ENCODE measurements at places on chromosomes 11 and 22. TPM values are rescaled to one million over a fixed set of nuclear protein-coding genes. Genes with fewer than 3 reads are reported as not detected.

Gene LARGE2
- 12.4 TPM for total RNA-seq

Gene PGA5
- 2.9 TPM for total RNA-seq

Gene PIK3IP1
- total RNA-seq: 21.0 TPM

Gene TRIM49B
- total RNA-seq: not detected

Gene GLB1L3
- not detected for total RNA-seq

Gene NPAS4
- 0.77 TPM for total RNA-seq

Gene EFCAB6
- 5.3 TPM for total RNA-seq

DNA sequence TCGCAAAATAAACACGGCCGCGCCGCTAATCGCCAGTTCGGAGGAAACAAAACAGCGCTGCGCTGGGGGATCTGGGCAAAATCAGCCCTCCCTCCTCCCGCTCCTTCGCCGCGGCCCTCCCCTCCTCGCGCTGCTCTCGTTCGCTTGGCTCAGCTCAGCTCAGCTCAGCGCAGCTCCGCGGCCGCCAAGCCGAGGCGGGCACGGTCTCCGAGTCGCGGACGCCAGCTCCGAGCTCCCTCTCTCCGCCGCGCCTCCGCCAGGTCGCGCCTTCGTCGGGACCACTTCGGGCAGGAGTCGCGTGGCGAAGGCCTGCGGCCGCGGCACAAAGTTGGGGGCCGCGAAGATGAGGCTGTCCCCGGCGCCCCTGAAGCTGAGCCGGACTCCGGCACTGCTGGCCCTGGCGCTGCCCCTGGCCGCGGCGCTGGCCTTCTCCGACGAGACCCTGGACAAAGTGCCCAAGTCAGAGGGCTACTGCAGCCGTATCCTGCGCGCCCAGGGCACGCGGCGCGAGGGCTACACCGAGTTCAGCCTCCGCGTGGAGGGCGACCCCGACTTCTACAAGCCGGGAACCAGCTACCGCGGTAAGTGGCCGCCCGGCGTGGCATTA lies at the start of gene SPON1:
TSS of gene SPON1 (plus strand) at position 162 of the 607 bp plus-strand sequence. CDS start at position 344, 182 bp downstream.
- DNase-seq: peak; percentile 77
- H3K36me3 ChIP-seq: no peaks in the 10 kb centered on the region
- peaks cover 84% of the 10 kb centered on the region for H3K27me3 ChIP-seq
- peaks cover 14% of the 10 kb centered on the region for H3K4me1 ChIP-seq

- no peaks in the 10 kb centered on the region for H3K27me3 ChIP-seq
- no peak for DNase-seq
- no peak overlapping the region for H3K27ac ChIP-seq
- H3K4me3 ChIP-seq: no peak overlapping the region
- H3K36me3 ChIP-seq: no peaks in the 10 kb centered on the region
- no peaks in the 10 kb centered on the region for H3K4me1 ChIP-seq
Measured at GRCh38 chr11:58195939-58196338, 7.1 kb downstream of the OR9Q2 start.

DNA sequence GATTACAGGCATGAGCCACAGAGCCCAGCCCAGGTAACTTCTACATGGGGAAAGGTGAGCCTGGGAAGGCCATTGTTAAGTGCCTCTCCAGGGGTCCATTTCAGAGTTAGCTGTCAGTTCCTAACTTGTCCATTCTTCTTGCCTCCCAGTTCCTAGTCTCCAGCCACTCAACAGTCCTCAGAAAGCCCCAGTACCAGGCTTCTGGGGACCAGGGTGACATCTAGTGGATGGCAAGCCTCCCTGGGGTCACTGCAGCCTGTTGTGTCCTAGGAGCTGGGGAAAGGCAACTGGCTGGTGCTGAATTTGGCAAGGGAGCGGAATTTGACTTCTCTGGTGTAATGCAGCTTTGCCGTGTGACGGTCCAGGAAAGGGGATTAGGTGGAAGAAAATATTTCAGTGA lies 2.1 kb downstream of the LGALS12 start:
- H3K4me3 ChIP-seq: no peak overlapping the region
- DNase-seq: no peak
- no peaks in the 10 kb centered on the region for H3K36me3 ChIP-seq
- H3K27me3 ChIP-seq: no peaks in the 10 kb centered on the region

GRCh38 chr22:37300551-37301017 lies 18.3 kb downstream of the CYTH4 start:
- no peak for DNase-seq
- H3K27ac ChIP-seq: no peak overlapping the region
- no peak overlapping the region for H3K4me3 ChIP-seq
- H3K4me1 ChIP-seq: peaks cover 17% of the 10 kb centered on the region
- H3K27me3 ChIP-seq: peaks cover 8% of the 10 kb centered on the region

DNA sequence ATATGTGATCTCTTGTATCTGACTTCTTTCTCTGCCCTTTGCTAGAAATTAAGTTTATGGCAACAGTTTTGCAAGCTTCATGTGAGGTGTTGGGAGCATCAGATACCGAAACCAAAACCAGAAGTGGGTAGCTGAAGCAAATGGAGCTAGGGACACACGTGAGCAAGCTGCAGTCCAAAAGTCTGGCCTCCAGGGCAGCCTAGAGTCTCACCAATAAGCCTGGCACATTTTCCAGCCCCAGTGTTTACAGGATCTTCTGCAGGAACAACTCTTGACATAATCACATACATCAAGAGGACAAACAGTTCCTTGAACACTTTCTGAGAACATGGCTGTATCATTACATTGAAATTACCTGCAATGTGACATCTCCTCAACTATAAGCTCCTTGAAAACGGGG lies 114.1 kb downstream of the LARGE1 start:
- H3K27ac ChIP-seq: no peak overlapping the region
- H3K36me3 ChIP-seq: peaks cover 4% of the 10 kb centered on the region
- no peak overlapping the region for H3K4me3 ChIP-seq
- no peaks in the 10 kb centered on the region for H3K27me3 ChIP-seq

DNA sequence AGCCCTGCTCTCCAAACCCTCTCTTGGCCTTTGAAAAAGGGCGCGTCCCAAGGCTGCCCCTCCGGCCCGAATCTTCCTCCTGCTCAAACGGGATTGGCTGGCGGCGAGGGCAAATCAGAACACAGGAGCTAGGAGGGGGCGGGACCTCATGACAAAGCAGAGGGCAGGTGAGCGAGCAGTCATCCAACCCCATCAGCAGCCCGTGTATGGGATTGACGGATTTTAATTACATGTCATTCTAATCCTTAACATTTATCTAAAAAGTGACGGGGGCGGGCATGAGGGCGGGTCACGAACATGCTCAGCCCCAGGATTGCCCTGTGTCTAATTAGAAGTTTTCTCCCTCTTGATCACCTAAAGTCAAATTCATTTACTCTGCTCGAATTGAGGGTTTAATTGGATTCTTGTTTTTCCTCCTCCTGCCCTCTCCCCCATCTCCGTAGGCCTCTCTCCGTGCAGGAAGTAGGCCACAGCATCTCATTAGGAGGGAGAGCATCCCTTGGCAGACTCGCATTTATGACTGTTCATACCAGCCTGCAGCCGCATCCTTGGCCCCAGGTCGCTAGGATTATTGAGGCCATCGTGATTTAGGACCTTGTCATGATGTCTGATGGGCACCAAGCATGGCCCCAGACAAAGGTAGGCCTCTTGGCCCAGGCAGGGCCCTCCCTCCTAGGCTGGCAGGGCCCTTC lies 147.1 kb downstream of the CHST1 start:
- DNase-seq: no peak
- no peaks in the 10 kb centered on the region for H3K4me1 ChIP-seq
- no peak overlapping the region for H3K4me3 ChIP-seq
- H3K36me3 ChIP-seq: no peaks in the 10 kb centered on the region
- no peak overlapping the region for H3K27ac ChIP-seq

DNA sequence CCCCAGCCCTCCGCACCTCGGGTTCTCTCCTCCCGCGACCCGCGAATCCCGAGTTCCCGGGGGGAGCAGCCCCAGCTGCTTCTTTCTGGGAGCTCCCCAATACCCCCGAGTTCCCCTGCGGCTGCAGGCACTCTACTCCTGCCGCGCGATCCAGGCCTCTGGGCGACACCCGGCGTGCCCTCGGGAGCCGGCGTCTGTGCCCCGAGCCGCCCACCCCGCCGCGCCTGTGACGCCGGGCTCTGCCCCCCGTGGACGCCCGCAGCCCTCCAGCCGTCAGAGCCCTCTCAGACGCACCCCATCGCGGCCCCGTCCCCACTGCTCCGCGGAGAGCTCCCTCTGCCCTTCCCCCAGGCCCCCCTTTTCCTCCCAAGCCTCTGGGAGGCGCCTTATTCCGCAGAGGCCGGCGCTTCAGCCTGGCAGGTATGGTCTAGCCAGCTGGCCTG lies 422 bp downstream of the GLB1L2 start:
- H3K36me3 ChIP-seq: no peaks in the 10 kb centered on the region
- DNase-seq: no peak
- H3K4me3 ChIP-seq: peak overlapping the region; percentile 85
- H3K27me3 ChIP-seq: peaks cover 79% of the 10 kb centered on the region
- H3K4me1 ChIP-seq: peaks cover 4% of the 10 kb centered on the region
- no peak overlapping the region for H3K27ac ChIP-seq

- H3K4me3 ChIP-seq: peak overlapping the region; percentile 54
- DNase-seq: no peak
- no peaks in the 10 kb centered on the region for H3K36me3 ChIP-seq
- peak overlapping the region; percentile 83 for H3K27ac ChIP-seq
Measured at GRCh38 chr22:33477120-33478111, 419.2 kb upstream of the SYN3 start.

DNA sequence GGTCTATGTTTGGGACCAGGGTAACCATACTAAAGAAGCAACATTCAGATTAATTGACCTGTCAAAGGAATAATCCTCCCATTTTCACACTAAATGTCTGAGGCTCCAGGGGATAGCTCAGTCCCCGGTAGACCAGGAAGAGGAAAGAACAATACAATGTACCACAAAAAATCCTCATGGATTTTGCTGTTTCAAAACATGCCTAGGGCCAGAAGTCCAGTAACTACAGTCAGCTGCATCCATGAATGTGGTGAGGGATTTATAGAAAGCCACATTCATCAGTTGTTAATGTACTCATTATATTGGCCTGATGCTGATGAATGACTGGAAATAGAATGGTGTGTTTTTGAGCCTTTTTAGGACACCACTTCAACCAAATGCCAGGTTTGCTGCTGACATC lies 6.9 kb upstream of the ETS1 start:
- DNase-seq: no peak
- no peaks in the 10 kb centered on the region for H3K4me1 ChIP-seq
- H3K27me3 ChIP-seq: peaks cover 63% of the 10 kb centered on the region
- no peaks in the 10 kb centered on the region for H3K36me3 ChIP-seq
- H3K27ac ChIP-seq: no peak overlapping the region

GRCh38 chr11:765025-765801 lies 12.1 kb downstream of the GATD1 start:
- peak; percentile 69 for DNase-seq
- H3K4me1 ChIP-seq: no peaks in the 10 kb centered on the region
- peaks cover 4% of the 10 kb centered on the region for H3K36me3 ChIP-seq
- peak overlapping the region; percentile 22 for H3K27ac ChIP-seq
- no peaks in the 10 kb centered on the region for H3K27me3 ChIP-seq

DNA sequence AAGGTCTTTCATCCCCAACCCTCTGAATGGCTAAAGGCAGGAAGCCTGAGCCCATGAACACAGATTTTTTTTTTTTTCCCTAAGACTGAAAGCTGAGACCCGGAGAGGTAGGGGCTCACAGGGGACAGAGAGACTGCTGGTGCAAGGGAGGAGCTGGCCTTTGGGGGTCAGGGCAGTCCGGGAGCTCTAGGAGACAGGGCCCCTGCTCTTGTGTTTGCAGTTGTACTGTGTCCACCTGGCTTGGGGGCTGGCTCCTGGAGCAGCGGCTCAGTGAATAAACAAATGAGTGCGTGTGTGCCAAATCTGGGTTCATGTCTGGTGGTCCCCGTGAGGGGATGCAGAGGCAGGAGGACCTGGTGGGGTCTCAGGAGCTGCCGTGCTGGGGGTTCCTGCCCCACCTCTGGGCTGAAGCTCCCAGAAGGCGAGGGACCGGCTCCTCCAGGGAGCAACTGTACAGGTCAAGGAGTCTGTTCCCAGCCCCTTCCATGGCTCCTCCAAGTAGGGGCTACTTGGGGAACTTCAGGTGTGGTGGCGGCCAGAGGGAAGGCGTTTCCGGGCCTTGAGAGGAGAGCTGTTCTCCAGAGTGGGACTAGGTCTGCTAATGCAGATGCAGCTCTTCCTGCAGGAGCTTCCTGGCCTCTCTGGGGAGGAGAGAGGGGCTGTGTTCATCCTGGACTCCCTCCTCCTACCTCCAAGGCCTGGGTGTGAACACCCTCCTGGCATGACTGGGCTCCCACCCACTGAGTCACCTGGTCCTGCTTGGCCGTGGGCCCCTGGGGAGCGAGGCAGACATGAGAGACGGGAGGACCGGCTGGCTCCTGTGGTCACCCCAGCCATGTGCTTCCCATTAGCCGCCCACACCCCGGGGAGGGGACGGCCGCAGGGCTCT lies 57.6 kb downstream of the FBXO7 start:
- peaks cover 40% of the 10 kb centered on the region for H3K4me1 ChIP-seq
- no peaks in the 10 kb centered on the region for H3K36me3 ChIP-seq
- no peak for DNase-seq
- peak overlapping the region; percentile 59 for H3K4me3 ChIP-seq
- H3K27me3 ChIP-seq: no peaks in the 10 kb centered on the region
- peak overlapping the region; percentile 66 for H3K27ac ChIP-seq

- no peak overlapping the region for H3K27ac ChIP-seq
- H3K4me1 ChIP-seq: peaks cover 14% of the 10 kb centered on the region
- H3K4me3 ChIP-seq: no peak overlapping the region
- DNase-seq: no peak
Measured at GRCh38 chr22:38479096-38479837, 11.4 kb downstream of the KDELR3 start.

DNA sequence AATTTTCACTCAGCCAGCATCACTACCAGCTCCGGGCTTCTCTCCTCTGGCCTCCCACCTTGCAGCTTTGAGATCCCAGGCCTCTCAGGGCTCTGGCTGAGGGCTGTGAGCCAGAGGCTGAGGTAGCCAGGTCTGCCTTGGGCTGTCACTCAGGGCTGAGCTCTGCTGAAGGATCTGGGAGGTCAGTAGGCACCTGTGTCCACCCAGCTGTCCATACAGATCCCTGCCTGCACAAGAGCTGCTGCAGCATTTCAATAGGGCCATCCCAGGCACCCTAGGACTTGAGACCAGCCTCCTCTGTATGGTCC lies 12.6 kb downstream of the KCNQ1OT1 start:
- H3K4me1 ChIP-seq: peaks cover 28% of the 10 kb centered on the region
- no peak for DNase-seq
- no peaks in the 10 kb centered on the region for H3K27me3 ChIP-seq
- no peak overlapping the region for H3K4me3 ChIP-seq

- H3K4me1 ChIP-seq: no peaks in the 10 kb centered on the region
- H3K4me3 ChIP-seq: no peak overlapping the region
- H3K36me3 ChIP-seq: no peaks in the 10 kb centered on the region
- DNase-seq: no peak
Measured at GRCh38 chr11:12101318-12101717, 9.1 kb upstream of the MICAL2 start.

DNA sequence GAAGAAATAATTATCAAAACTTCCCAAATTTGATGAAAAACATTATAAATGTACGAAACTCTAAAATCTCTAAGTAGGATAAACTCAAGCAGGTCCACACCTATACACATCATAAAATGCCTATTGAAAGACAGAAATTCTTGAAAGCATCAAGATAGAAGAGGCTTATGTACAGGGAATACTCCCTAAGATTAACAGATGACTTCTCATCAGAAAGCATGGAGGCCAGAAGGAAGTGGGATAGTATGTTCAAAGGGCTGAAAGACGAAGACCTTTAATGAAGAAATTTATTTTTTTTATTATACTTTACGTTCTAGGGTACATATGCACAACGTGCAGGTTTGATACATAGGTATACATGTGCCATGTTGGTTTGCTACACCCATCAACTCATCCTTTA lies 45.3 kb upstream of the KCNA4 start:
- H3K36me3 ChIP-seq: no peaks in the 10 kb centered on the region
- no peak overlapping the region for H3K27ac ChIP-seq
- no peak overlapping the region for H3K4me3 ChIP-seq
